ENCODE measurements at places on chromosomes 5 and 9. TPM values are rescaled to one million over a fixed set of nuclear protein-coding genes. Genes with fewer than 3 reads are reported as not detected.

STPG3 gene
- not detected for total RNA-seq

SAXO1 gene
- total RNA-seq = 0.29 TPM

- no peaks in the 10 kb centered on the region for H3K36me3 ChIP-seq
- no peak for DNase-seq
- H3K4me3 ChIP-seq = no peak overlapping the region
These were observed 153.6 kb upstream of the CD180 start for GRCh38 chr5:67350185-67350584.

GRCh38 chr5:170357955-170358444 is 31.2 kb downstream of the KCNMB1 start:
- no peaks in the 10 kb centered on the region for H3K36me3 ChIP-seq
- H3K4me3 ChIP-seq = no peak overlapping the region
- no peaks in the 10 kb centered on the region for H3K27me3 ChIP-seq
- no peak for DNase-seq

- no peaks in the 10 kb centered on the region for H3K36me3 ChIP-seq
- H3K4me3 ChIP-seq = no peak overlapping the region
- no peak for DNase-seq
- H3K4me1 ChIP-seq = no peaks in the 10 kb centered on the region
- H3K27ac ChIP-seq = no peak overlapping the region
These were observed 38.3 kb upstream of the ZFYVE16 start for GRCh38 chr5:80369521-80369920.

Measured in CD4-positive, alpha-beta memory T cell (primary cell).